ENCODE measurements at places on chromosomes 3 and 15.

DNA sequence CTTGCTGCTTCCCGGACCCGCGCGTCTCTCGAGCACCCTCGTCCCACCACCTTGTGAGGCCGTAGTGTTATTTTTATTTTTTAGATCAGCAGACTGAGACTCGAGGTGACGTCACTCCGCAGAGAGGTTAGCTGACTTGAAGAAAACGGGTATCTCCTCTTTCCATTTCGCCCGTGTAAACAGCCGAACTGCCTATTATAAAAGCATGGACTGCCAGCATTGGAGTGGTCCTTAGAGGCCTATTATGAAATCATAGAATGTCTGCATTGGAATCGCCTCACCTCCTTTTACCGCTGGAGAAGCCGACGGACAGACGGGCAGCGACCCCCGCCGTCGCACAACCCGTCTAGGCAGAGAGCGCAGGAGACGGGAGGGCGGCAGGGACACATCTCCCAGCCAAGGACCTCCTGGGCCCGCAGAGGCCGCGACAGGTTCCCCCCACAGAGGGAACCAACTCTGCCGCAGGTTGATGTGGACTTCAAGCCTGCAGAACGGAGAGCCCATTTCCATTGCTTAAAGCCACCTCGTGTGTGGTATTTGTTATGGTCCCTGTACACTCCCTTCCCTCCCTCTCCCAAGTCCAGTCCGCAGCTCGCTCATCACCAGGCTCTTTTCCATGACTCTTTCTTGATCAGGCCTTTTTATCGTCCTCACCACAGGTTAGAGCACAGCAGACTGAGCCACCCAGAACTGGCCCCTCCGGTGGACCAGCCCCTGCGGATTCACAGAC lies 540 bp upstream of the PPP1R2 start:
- no peak for DNase-seq

DNA sequence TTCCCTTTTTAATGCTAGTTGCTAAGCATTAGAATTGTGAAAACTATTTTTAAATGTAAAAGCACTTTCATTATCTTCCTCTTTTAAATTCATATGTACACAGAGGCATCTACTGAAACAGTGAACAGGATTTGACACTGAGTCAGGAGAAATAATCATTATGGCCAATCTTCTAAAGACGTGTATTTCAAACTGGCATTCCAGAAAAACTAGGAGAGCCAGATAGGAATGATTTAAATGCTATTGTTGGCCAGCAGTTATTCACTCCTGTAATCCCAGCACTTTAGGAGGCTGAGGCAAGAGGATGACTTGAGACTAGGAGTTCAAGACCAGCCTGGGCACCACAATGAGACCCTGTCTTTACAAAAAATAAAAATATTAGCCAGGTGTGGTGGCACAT lies 67.6 kb upstream of the RAP2B start:
- no peak for DNase-seq

DNA sequence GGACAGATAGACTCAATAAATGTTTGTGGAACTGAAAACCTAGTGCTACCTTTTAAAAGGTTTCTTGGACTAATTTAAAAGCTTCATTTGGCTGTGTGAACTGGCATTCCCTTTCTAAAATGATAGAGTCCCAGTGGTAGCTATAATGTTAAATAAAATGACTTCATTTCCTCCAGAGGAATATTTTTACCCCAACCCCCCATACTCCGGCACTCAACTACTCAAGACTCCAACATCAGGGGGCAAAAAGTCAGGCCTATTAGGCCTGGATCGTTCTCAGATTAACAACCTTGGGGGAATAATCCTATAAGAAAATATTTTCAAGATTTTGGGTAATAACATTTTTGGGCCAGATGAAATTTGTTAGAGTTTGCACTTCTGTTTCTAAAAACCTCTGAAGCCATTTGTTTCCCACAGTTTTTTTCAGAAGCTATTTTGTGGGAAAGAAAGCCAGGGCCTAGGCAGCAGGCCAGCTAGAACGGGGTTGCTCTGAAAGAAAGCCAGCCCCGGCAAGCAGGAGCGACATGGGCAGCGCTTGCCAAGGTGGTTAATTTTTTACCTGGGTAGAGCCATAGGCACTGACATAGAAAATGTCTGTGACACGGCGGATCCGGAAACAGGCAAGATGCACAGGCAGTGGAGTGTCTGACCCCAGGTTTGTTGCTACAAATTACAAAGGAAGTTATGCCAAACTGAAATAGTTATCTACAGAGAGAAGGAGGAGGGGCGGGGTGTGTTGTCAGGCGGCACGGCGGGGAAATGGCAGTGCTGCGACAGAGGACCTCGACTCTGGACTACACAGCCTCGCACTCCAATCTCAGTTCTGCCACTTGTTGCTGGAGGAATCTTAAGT lies 84.6 kb downstream of the MAGI1 start:
- no peak for DNase-seq

DNA sequence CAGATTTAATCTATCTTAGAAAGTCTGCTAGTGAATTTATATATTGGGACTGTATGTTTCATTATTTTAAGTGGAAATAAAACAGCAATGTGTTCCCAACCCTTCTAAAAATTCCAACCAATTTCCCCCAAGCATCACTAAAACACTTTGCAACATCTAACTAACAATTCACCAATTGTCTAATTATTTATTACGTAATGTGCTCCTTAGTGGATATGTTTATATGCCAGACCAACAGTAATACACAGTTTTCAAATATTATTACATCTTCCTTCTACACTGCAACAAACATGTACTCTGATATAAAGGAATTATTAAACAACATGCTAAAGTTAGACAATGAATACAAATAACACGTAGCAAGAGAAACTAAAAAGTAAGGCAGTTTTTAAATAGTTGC lies 262.6 kb upstream of the THBS1 start:
- DNase-seq, result no peak

GRCh38 chr3:133479895-133480669 lies 80.2 kb downstream of the BFSP2 start:
- DNase-seq, result peak; percentile 75

DNA sequence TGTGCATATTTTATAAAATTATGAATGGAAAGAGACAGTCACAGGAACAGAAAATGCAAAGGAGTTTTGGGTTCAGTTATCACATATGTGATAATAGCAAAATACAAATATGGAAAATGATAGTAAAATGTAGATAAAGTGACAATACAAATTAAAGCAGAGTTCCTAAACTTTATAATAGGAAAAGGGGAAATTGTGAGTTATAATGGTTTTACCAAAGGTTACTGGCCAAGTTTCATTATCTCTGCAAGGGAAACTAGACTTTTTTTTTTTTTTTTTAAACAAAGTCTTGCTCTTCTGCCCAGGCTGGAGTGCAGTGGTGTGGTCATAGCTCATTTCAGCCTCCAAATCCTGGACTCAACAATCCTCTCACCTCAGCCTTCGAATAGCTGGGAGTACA lies 228.7 kb upstream of the CGNL1 start:
- DNase-seq, result no peak

GRCh38 chr15:96252148-96252547 lies 78.4 kb upstream of the NR2F2 start:
- DNase-seq, result no peak

DNA sequence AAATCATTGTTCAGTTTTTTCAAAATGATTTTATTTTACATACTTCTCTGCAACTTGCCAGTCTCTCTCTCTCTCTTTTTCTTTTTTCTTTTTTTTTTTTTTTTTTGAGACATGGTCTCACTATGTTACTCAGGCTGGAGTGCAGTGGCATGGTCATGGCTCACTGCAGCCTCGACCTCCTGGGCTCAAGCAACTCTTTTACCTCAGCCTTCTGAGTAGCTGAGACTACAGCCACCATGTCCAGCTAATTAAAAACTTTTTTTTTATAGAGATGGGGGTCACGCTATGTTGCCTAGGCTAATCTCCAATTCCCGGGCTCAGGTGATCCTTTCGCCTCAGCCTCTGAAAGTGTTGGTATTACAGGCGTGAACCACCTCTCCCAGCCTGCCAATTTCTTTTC lies 12.1 kb upstream of the ARID3B start:
- no peak for DNase-seq

DNA sequence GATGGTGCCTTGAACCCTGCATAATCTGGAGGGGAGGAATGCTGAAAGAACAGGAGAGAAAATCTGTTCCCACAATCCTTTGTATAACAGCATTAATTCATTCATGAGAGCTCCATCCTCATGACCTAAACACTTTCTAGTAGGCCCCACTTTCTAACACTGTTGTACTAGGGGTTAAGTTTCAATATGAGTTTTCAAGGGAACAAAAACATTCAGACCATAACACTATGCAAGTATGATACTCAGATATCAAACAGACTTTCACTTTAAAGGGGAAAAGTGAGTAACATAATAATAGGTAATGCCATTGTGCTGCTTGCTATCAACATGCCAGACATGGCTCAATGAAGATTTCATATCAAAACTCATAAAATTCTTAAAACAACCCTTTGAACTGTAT lies 32.4 kb upstream of the PLSCR2 start:
- no peak for DNase-seq

- DNase-seq, result no peak
Measured at GRCh38 chr3:135987661-135988060, 22.1 kb downstream of the PPP2R3A start.

- DNase-seq, result peak; percentile 70
Measured at GRCh38 chr3:94036909-94037507, 8.6 kb upstream of the STX19 start.

GRCh38 chr15:56344336-56344735 lies 20.9 kb upstream of the TEX9 start:
- no peak for DNase-seq

DNA sequence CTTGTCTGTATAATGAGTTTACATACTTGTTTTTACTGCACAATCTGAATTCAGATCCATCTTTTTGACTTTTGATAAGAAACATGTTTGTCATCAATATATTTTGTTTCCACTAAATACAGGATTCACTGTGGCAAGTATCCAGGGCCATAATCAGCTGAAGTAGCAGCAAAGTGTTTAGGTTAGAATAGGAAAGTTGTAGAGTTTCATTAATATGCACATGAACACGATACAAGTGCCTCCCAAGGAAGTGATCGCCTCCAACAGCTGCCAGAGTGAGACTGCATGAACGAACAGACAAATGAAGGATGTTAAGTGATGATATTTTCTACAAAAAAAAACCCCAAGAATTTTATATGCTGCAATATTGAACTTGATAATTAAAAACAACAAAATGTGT lies 204.3 kb downstream of the TBL1XR1 start:
- no peak for DNase-seq

DNA sequence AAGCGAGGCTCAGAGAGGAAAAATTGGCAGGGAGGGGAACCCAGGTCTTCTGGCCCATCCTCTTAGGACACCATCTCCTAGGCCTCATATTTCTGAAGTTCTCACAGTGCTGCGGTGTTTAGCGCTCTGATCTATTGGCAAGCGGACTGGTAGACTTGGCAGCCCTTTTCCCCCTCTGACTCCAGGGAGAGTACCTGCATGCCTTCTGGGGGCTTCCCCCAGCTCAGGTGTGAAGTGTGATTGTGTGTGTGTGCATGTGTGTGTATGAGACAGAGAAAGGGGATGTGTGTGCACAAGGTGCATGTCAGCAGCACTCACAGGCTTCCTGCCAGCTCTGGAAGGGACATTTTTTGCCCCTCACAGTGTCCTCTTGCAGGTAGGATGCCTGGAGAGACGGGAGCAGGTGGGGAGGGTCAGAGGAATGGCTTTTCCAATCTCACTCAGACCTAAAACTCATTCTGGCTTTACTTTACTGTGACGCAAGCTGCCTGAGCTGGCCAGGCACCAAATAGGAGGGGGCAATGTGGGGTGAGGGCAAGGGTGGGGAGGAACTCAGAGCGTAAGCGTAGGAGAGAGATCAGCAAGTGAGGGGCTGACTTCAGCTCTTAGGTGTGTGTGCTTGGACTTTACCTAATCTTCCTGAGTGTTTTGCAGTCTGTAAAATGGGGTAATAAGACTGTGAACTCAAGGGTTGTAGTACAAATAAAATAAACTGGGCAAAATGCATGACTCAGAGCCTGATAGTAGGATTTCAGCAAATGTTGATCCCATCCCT lies 4.0 kb upstream of the IL17RE start:
- no peak for DNase-seq

DNA sequence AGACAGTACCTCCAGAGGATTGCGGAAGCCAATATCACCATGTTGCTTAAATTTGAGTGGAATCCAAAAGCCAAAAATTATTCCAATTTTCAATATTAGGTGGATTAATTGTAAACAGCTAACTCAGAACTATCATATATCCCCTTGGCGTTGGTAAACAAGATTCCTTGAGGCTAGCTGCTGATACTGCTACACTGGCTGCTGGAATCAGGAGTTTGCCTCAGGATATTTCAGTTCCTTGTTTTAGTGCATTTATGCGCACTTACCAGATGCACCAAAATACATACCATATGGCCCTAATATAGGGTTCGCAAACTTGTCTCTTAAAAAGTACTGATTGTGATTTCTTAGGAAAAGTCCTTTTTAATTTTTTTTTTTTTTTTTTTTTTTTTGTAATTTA lies 605.2 kb upstream of the NAALADL2 start:
- DNase-seq, result no peak

- no peak for DNase-seq
Measured at GRCh38 chr3:72093270-72093991, 308.5 kb upstream of the PROK2 start.

DNA sequence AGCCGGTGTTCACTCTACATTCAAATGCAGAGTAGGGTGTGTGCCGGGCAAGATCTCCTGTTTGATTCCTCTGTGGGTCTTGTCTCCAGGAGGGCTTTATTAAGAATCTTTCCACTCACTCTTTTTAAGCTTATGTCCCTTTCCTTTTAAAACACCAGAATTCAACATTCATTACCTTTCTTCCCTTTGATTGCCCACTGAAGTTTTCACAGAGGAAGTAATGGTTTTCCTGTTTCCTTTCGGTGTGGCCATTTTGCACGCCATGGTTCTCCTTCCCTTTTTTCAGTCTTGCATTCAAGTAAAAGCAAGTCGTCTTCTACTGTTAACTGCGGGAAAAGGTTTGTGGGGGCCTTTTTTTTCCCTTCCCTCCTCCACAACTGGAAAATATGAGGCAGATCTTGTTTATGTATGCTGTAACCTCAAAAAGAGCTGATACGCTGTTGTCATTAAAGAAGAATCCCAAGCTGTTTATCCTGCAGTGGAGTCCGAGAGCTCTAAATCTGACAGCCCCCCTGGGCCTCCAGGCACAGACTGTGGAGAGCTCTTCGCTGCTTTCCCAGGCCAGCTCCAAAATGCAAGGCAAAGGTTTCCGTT lies 40.5 kb downstream of the FILIP1L start:
- DNase-seq, result no peak

DNA sequence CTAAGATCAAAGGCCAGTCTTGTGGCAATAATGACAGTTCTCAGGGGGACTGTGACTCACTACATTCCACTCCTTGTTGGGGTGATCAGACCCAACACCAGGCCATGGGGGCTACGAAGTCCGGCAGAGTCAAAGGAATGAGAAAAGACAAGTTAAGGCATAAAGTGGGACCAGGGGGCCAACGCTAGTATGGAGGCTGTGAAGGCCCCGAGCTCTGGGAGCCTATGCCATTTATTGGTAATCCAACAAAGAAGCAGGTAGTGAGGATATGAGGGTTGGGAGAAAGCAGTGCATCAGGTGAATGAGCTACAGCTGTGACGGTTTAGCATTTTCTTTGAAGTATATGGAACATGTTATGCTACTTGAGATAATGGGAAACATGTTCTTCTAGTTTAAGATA lies 104.4 kb upstream of the C2CD4B start:
- DNase-seq, result peak; percentile 8
